ENCODE measurements at places on chromosomes 5 and 9.

GRCh38 chr9:126885131-126885641 is 24.7 kb downstream of the ZBTB34 start:
- peak; percentile 9 for DNase-seq

GRCh38 chr5:26482810-26483375 is 555.5 kb downstream of the CDH9 start:
- DNase-seq: no peak

- DNase-seq: peak; percentile 44
Observed at GRCh38 chr9:127308652-127309434, 44.3 kb downstream of the GARNL3 start.

- DNase-seq: no peak
Observed at GRCh38 chr5:163512526-163512925, 7.1 kb downstream of the MAT2B start.
